ENCODE measurements at places on chromosomes 4 and X.

GRCh38 chrX:110142096-110142495, 139.2 kb downstream of the TMEM164 start:
- no peak for DNase-seq

- no peak for DNase-seq
Observed at GRCh38 chrX:78534221-78534620, 124.9 kb downstream of the RTL3 start.

DNA sequence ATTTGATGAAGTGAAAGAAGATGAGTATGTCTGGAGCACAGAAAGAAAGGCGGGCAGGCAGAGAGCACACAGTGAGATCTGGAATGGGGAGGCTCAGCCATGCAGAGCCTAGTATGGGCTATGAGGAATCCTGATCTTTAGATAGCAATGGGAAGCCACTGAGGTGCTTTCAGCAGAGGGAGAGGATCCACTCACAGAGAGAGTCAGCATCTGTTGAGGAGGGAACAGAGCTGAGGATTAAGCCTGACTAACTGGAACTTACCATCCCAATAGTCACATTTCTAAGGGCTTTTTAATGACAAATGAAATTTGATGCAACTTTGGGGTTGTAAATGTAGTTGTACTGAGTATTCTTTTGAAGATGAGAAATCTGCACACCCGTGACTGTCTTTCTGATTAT, 20.6 kb upstream of the FGFBP2 start:
- DNase-seq: no peak

- DNase-seq: no peak
Observed at GRCh38 chr4:5781691-5782090, 70.7 kb downstream of the EVC start.

GRCh38 chr4:185914583-185915199, 102.7 kb upstream of the SORBS2 start:
- DNase-seq: peak; percentile 23

GRCh38 chr4:41597494-41597893, 59.5 kb downstream of the LIMCH1 start:
- no peak for DNase-seq

GRCh38 chr4:3177905-3178304, 71.1 kb upstream of the MSANTD1 start:
- DNase-seq: no peak

DNA sequence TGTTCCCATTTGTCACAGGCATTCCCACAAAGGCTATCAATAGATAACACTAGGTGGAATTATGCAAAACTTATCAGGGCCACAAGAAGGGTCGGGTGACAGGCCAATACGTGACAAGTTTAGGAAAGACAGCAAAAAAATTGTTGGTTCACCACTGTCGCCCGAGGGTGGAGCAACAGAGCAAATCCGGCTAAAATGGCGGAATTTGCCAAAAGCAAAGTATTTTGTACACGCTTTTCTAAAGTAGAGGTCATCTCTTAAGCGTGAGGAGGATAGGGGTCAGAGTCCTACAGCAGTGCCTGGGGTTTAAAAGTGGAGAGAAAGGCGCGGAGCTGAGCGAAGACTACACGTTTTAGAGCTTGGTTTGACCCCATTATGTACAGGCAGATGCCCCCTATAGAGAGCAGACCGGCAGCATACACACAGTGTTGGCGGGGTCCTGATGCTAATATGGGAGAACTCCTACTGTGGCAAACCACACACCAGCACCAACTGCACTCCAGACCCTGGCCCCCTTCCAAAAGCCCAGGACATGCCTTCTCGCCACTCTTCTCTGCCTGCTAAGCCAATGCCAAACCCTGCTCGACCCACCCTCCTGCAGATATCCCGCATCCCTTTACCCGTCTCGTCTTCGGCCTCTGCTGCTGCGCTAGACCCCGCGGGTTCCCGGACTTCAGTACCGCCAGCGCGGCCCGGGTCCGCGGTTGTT, 733 bp downstream of the CCNA2 start:
- DNase-seq: peak; percentile 26

GRCh38 chr4:124883632-124884031, 171.1 kb upstream of the ANKRD50 start:
- DNase-seq: peak; percentile 0

GRCh38 chr4:18858229-18858922, 836.8 kb upstream of the LCORL start:
- DNase-seq: no peak

GRCh38 chrX:70434914-70435586, 9.6 kb upstream of the DLG3 start:
- peak; percentile 81 for DNase-seq

DNA sequence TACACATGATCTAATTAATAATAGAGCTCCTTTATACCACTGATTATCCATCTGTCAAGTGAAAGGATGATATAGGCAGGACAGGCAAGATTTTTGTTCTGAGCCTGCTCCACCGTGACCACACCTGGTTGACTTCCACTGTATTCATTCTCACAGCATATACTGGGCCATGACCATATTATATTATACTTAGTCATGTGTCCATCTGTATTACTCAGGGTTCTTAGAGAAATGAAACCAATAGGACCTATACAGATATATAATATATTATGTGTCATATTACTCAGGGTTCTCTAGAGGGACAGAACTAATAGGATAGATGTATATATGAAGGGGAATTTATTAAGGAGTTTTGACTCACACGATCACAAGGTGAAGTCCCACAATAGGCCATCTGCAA, 675.1 kb downstream of the GRXCR1 start:
- DNase-seq: no peak

DNA sequence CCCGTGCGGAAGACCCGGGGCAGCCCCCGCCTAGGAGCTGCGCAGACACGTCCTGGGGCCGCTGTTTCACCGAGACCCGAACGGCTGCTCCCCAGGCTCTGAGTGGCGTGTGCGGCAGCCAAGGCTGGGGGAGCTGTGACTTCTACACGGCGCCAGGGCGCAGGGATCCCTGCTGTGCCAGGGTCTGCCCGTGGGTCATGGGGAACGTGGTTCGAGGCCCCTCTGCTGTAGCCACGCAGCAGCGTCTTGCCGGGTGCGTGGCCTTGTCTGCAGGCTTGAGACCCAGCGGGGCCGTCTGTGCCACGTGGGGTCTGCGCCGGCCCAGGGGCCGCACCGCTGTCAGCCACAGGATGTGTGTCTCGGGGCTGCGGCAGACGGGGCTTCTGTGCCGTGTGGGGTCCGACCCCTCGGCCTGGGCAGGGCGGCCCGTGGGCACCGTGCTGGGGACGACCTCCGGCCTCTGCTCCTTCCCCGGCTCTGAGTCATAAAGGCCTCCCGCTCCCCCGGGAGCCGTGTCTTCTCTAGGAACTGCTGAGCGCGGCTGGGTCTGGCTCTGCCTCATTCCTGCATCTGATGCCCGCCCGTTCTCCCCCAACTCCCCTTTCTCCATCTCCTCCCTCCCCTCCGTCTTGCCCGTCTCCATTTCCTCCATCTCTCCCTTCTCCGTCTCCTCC, 12.7 kb upstream of the GTPBP6 start:
- peak; percentile 77 for DNase-seq

DNA sequence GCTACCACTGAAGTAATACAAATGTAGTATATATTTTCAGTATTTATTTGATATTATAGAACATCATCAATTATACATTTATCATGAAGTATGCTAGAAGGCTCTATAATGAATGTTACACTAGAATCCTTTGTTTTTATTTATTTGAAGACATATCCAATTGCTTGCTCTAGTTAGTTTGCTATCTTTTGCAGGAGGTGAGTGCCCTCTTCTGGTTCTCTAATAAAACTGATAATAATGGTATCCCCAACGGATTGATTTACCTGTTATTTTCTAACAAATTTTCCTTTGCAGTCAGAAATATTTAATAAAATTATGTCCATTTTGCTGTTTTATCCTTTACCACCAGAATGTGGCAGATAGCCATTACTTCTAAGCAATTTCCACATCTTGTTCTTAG, 274.3 kb upstream of the TACR3 start:
- no peak for DNase-seq

DNA sequence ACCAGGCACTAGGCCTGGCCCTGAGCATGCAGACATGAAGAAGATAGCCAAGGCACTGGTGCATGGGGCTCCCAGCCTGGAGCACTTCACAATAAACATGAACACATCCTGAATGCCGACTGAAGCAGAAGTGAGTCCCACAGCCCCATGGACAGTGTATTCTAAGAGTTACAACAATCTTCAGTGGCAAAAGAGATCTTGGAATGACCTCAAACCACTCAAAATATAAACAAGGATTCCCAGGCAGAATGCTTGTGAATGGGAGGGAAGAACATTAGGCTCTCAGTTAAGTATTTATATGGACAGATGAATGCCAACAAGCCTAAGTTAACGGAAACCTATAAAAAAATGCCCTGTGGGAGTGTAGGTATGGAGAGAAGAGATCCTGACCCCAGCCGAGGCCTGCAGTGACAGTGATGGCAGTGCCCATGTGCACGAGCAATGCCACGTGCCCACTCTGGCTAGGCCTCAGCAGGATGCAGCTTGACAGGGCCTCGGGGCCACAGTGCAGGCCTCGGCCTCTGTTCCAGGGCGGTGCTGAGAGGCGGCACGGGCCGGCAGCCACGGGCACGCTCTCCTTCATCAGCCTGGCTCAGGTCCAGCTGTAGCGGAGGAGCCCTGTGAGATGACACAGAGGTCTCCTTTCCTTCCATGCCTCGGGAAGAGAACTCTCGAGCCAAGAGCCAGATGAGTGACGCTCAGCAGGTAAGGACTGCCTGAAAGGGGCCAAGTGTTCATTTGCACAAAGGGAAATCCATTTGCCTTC, 49.2 kb downstream of the IRF2 start:
- DNase-seq: no peak

DNA sequence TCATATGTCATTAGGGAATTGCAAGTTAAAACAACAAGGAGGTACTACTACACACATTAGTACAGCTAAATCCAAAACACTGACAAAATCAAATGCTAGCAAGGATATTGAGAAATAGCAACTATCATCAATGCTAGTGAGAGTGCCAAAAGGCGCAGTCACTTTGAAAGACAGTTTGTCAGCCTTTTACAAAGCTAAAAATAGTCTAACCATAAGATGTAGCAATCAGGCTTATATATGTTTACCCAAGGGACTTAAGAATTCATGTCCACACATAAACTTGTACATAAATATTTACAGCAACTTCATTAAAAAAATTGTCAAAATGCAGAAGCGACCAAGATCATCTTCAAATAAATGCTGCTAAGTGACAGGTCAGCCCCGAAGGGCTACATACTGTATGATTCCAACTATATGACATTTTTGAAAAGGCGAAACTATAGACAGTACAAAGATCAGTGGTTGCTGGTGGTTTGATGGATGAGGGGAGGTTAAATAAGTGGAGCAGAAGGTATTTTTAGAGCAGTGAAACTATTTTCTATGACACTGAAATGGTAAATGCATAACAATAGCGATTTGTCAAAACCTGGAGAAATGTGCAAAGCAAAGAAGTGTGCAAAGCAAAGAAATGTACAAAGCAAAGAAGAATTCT, 704.8 kb downstream of the ARAP2 start:
- DNase-seq: no peak

DNA sequence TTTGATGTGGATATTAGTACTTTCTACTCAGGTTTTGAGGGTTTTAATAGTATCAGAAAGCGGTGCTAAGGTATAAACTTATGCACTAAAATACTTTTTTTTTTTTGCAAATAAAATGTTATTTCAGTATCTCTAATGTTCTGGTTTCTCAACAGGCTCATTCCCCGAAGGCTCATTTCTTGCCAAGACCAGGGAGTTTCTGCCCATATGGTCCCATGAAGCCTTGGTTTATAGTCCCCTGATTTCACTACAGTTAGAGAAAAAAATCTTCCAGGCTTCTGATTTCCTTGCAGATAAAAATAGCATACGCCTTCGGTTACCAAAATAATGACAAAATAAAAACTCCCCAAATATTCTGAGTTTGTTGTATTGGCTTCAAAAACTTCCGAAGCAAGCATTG, 814.2 kb upstream of the PABPC4L start:
- DNase-seq: no peak

GRCh38 chrX:107686792-107687191, 58.5 kb downstream of the PRPS1 start:
- DNase-seq: no peak

GRCh38 chr4:140609548-140610425, 41.0 kb upstream of the UCP1 start:
- peak; percentile 64 for DNase-seq

DNA sequence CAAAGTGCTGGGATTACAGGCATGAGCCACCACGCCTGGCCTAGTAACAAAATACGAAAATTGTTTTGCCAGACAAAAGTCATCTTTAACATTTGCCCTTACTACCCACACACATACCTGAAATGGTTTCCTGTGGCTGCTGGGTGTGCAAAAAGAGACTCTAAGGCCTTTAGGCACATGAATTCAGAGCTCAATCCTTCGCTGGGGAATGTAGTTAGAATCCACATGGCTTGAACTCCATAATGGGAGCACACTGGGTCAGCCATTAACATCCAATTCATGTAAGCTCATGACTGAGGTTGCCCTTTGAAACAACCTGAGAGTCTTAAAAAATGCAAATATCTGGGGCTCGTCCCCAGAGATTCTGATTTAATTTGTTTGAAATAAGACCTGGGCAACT, 87.8 kb downstream of the HPGD start:
- no peak for DNase-seq

GRCh38 chrX:599837-600715, 30.5 kb upstream of the SHOX start:
- no peak for DNase-seq

GRCh38 chrX:124240422-124240821, 92.0 kb upstream of the TEX13D start:
- no peak for DNase-seq

- DNase-seq: no peak
Observed at GRCh38 chr4:10342866-10343265, 114.4 kb downstream of the ZNF518B start.

DNA sequence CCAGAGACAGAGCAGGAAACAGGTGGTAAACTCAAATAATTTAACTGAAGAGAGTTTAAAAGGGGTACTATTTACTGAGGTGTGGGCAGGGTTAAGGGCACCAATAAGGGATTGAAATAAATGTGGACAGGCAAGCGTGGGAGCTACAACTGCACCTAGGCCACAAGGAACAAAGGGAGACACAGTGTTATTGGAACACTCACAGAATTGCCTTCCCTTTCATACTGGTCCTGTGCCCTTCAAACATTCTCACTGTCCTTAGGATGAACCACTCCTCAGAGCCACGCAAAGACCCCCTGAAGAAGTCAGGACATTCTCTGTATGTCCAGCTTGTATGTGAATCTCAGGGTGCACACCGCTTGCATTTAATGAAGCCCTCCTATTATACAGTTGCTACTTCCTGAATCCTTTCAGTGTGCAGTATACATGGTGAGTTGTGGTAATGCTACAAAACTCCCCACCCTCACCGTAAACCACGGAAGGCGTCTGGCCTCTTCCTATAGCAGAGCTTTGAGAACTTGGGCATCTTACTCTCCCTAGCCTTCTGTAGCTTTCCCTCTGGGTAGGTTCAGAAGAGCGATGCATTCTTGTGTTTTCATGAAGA, 9.6 kb upstream of the MRPL1 start:
- DNase-seq: no peak

- DNase-seq: peak; percentile 25
Observed at GRCh38 chr4:137124278-137124932, 407.9 kb downstream of the PCDH18 start.

GRCh38 chrX:97234471-97235081, 350.9 kb downstream of the RPA4 start:
- no peak for DNase-seq
